ENCODE measurements at places on chromosomes 12 and 14.

DNA sequence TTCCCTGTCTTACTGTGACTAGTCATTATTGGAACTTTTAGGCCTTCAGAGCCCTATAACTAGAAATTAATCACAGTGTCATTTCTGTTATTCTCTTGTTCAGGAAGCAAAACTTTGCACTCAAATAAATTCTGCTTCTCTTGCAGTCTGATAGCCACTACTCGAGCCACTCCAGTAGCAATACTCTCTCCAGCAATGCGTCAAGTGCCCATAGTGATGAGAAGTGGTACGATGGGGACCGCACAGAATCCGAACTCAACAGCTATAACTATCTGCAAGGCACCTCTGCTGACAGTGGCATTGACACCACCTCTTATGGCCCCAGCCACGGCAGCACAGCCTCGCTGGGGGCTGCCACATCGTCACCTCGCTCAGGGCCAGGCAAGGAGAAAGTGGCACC is 223.2 kb upstream of the RGS6 start:
- no peak for DNase-seq

GRCh38 chr12:123163227-123163626 is 12.3 kb upstream of the PITPNM2 start:
- no peak for DNase-seq

DNA sequence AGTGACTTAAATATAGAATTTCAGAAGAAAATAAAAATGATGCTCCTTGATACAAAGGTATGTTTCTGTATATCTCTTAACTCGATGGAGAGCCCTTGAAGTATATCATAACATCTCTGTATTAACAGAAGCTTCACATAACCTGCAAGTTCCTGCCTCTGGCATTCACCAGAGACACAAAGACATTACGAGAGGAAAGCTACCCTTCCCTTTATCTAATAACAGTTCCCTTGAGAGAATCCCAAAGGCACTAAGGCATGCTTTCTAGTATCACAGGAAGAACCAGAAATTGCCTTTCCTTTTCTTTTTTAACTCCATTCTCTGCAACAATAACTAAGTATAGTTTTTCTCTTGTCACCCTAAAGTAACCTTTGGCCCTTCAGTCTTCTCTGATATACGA is 164.5 kb downstream of the MGAT4C start:
- DNase-seq: no peak

DNA sequence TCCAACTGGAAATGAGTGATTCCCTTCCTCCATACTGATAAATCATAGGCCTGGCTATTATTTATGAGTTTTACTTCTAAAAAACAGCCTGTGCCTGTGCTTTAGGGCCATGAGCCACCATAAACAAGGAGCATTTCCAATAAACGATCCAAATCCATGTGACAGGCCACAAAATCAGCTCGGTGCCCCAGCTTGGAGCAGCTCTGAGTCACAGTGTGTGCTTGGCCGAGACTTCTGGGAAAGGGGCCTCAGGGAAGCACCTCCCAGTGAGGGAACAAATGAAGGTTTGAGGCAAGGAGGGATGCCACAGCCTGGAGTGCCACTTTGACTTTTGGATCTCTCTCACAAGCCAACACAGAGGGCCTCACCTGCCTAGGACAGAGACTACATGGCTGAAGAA is 190.4 kb downstream of the NTF3 start:
- no peak for DNase-seq

DNA sequence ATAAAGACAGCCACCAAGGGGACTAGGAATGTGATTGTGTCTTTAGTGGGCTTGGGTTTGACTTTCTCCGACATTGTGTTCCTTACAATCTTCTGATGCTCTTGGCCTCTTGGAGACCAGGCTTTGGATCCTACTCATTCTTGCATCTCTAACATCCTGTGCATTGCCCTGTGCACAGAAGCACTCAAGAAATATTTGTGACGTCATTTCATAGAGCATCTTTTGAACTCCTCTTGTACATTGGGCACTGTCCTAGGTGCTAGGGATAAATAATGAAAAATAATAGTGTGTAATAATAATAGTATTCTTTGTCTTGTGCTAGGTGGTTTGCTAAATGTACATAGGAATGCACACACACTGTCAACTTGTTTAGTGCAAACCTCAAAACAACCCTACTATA is 108.8 kb upstream of the LHX5 start:
- DNase-seq: no peak

- DNase-seq: no peak
These were observed 3.4 kb downstream of the CHGA start for GRCh38 chr14:92926180-92926845.

DNA sequence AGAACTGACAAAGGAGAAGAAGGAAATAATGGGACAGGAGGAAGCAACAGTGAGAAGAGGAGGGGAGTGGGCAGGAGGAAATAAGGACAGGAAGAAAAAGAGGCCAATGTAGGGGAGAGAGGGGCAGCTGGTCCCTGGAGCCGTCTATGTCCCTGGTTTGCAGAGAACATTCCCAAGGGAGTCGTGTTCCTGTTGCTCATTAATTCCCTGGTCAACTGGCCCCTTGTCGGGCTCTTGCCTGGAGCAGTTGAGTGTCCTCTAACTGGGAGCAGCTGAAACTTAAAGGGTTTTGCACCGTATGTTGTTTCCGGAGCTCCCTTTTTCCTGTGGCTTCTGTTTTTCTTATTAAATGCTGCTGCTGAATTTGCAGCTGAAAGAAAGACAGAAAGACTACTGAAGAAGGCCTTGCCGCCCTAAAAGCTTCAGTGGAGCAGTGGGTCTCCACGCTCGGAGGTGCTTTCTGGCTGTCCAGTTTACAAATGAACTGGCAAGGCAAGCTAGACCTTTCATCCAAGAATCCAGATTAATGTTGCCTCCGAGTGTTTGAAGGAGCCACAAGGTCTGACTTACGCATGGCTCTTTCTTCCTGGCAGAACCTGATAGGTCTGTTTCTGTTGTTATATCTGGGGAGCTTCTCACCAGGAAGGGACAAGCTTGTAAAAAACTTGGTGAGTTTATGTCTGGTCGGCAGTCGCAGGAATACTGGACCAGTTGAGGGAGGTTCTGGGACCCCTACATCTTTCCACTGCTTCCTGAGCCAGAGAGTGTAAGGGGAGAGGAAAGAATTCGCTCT is 146.2 kb upstream of the RFLNA start:
- no peak for DNase-seq

- DNase-seq: no peak
These were observed 42.2 kb downstream of the SLC17A8 start for GRCh38 chr12:100399095-100399494.

Measured in AG09309 (cell line).